Trophoblast cell (in vitro differentiated cells and primary cell): ENCODE measurements at places on chromosomes 3 and 15.

DNA sequence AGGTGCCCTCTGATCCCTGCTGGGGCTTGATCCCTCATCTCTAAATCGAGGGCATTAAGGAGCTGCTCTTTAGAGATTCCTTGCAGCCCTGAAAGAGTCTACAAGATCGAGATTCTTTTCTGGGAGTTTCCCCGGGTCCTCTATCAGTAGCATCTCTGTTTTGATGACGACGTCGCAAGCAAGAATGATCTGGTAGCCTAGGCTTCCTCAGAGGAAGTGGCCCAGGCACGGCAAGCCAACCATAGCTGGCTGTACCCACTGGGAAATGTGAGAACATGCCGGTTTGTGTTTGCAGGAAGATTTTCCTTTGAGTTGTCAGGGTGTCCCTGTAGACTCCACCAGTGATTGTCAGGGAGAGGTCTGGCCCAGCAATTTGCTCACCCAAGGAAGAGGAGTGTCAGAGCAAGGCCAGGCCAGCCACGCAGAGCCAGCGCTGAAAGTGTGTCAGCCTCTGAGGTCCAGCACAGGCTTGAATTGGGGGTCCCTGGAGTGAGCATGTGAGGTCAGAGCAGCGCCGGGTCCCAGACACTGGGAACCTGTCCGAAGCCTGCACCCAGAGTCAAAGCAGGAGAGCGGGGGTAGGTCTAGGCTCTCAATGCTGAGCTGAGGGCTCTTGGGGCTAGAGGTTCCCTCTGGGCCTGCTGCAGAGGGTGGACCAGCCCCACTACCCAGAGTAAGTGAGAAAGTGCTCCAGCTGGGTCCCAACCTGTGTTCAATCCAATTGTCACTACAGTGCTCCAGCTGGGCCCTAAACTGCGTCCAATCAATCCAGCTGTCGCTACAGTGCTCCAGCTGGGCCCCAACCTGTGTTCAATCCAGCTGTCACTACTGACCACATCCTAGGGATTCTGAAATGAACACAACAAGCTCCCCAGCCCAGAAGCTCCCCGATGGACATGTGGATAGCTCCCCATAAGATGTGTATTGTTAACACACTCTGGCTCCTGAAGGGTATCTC, 95.7 kb downstream of the CHDH start:
- no peak for DNase-seq

GRCh38 chr15:29826908-29827820, 4.9 kb upstream of the TJP1 start:
- no peak for DNase-seq

DNA sequence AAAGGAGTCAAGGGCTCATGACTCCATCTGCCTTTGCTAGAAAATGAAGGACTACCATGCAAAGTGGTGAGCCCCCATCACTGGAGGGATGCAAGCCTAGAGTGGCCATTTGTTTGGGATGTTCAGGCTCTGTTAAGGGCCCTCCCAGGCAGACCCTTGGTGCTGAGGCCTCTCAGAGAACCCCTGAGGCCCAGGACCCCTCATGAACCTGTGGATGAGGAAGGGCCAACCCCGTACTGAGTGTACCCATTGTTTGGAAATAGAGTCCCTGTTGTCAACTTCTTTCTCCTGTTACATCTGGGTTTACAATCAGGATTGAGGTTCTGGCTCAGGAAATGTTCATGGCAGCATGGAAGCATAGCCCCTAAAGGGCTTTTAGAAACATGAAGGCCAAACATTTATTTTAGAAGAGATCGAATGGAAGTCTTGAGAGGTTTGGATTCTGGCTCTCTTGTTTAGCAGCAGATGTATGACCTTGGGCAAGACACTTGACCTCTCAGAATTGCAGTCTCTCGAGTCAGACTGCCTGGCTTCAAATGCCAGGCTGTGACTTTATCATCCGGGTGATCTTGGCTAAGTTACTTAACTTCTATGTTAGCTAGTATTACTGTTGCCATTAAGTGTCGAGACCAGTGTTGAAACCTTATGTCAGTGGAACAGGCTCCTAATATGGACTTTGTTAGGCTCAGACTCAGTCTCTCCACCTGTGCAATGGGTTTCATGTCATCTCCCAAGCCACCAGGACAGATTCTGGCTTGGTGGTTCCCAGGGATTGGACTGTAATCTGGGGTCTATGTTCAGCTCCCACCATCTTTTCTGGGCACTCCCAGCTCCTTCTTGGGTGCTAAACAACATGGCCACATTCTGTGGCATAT, 12.4 kb downstream of the ITGA11 start:
- no peak for DNase-seq

- no peak for DNase-seq
These were observed 146.8 kb downstream of the ADAMTS17 start for GRCh38 chr15:100194996-100195395.
